ENCODE measurements at places on chromosomes 6 and 20.
A peak's percentile ranks its signal among the peaks of the same experiment; 100 is the strongest.

- no peak for DNase-seq
Observed at GRCh38 chr6:130513770-130514169, 148.0 kb downstream of the TMEM200A start.

DNA sequence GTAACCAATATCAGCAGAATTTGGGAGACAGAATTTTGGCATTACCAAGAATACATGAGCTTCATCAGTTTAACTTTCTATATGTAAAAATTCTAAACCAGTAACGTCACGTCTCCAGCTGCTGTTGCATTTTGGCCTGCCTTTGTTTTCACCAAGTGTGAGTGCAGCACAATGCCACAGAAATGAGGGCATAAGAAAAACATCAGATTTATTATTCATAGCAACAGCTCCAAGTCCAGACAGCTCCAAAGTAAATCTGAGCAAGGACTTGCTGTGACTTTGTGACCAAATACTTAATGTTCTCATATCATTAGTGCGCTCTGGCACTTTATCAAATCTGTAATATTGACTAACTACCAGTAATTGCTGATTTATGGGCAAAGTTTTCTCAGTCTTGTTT lies 11.0 kb upstream of the FBXL4 start:
- DNase-seq = peak; percentile 5

- DNase-seq = no peak
Observed at GRCh38 chr20:50815162-50815989, 20.5 kb downstream of the BCAS4 start.

GRCh38 chr6:77264970-77265369 lies 198.3 kb downstream of the HTR1B start:
- DNase-seq = no peak

DNA sequence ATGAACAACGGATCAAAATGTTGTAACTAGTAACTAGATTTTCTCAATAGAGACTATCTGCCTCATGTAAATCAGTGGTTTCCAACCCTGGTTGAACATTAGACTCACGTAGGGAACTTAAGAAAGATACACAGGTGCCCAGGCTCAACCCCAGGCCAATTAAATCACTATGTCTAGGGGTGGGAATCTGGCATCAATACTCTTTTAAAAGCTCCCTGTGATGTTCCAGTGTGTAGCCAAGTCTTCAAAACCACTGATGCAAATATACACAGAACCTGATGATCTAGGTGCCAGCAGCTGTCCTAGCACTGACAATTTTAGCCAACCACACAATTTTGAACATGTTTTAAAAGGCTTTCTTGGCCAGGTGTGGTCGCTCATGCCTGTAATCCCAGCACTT lies 128.7 kb downstream of the TBC1D32 start:
- DNase-seq = no peak

DNA sequence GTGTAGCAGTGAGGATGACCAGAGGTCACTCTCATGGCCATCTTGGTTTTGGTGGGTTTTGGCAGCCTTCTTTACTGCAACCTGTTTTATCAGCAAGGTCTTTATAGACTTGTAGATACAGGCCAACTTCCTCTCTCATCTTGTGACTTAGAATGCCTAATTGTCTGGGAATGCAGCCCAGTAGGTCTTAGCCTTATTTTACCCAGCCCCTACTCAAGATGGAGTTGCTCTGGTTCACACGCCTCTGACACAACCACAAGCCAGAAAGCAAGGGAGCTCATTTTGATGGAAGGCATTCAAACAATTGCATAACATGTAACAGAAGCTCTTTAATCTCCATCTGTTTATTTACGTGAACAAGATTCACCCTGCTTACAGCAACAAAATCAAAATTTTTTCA lies 492.0 kb upstream of the SULF2 start:
- DNase-seq = no peak

GRCh38 chr6:166905505-166906134 lies 50.7 kb downstream of the RNASET2 start:
- no peak for DNase-seq

GRCh38 chr20:17796091-17796563 lies 96.4 kb downstream of the BANF2 start:
- DNase-seq = no peak
